CD4-positive, alpha-beta T cell treated with Interleukin-1 beta for 1 hour (primary cell): ENCODE measurements at places on chromosomes 5 and 9.

DNA sequence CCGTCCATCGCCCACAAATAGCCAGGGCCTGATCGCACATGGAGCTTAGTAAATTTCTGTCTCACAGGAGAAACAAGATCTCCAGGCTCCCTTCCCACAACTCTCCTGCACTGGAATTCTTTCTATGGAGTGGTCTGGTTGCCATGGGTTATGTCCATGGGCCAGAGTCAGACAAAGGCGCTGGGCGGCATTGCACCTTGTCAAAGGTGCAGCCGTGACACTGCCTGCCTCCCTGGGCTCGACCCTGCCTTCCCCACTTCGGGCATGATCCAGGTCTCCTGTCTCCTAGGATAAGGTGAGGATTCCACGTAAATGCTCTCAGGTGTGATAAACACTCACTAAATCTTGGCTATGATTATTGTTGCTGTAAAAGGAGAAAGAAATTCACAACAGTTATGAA lies 130.0 kb downstream of the ADAMTS16 start:
- DNase-seq: no peak

DNA sequence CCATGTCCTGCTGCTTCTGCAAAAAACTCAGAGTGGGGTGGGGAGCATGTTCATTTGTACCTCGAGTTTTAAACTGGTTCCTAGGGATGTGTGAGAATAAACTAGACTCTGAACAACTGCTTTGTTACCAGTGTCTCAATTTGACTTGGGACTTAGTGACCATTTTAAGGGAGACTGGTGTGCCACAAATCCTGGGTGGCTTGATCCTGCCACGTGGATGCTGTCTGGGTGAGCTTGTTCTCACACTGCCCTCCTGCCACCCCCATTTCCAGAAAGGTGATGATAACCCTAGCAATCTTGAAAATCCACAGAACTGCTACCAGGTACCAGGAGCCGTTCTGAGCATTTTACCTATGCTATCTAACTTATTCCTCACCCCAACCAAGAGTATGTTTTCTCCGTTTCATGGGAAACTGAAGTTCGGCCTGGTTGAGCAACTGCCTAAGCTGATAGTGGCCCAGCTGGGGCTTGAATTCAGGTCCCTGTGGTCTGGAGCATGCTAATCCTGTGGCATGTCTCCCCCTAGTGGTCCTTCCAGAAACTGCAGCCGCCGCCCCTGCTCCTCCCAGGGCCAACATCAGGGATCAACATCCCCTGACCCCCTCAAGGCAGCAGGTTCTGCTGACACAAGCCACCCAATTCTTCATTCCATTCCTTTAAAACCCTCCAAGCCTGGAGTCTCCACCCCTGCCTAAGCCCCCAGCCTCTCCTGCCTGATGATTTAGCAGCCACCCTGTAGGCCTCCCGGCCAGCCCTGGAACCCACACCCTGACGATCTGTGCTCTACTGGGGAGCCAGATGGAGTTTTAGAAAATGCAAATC lies 2.8 kb downstream of the IL3 start:
- DNase-seq: peak; percentile 77

GRCh38 chr5:65184780-65185179 lies 296.9 kb downstream of the ADAMTS6 start:
- DNase-seq: no peak

DNA sequence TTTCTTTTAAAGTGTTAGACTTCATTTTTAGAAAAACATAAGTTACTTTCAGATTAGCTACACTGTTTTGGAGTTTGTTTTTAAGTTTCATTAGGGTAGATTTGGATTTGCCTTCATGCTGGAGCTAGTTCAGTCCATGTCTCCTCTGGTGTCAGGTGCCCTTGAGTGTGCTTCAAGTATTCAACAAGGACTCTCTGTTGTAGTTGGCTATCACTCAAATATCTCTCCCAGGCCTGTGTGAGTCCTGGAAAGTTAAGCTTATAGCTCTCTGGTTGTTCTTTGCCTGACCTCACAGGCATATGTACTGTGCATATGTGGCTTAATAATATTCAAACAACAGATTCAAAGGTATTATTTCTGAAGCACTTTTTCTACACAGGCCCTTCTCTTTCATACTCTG lies 45.4 kb downstream of the PTBP3 start:
- DNase-seq: no peak

DNA sequence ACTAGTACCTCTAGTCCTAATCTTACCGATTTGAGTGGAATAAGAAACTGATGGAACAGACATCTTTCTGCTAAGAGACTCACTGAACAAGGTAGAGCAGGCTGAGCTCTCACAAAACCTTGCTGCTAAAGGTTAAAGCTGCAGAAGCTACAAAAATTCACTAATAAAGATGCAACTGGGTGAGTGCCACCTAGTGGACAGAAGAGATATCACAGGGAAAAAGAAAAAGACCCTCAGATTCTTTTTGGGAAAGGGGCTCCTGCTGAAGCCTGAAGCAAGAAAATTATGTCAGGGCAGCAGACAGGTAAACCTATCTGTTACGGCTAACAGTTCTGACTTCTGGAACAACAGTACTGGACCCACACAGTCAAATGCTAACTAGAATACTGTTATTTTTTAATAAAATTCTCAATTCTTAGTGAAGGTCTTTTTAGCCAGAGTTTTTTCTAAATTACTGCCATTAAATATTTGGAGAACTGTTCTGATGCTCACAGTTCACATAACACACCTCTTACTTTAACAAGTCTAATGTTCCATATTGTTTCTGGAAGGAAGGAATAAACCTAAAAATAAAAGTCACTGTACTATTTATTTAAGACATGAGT lies 51.2 kb downstream of the DIAPH1 start:
- no peak for DNase-seq

- DNase-seq: no peak
These were observed 46.8 kb upstream of the KIAA1958 start for GRCh38 chr9:112439825-112440224.

DNA sequence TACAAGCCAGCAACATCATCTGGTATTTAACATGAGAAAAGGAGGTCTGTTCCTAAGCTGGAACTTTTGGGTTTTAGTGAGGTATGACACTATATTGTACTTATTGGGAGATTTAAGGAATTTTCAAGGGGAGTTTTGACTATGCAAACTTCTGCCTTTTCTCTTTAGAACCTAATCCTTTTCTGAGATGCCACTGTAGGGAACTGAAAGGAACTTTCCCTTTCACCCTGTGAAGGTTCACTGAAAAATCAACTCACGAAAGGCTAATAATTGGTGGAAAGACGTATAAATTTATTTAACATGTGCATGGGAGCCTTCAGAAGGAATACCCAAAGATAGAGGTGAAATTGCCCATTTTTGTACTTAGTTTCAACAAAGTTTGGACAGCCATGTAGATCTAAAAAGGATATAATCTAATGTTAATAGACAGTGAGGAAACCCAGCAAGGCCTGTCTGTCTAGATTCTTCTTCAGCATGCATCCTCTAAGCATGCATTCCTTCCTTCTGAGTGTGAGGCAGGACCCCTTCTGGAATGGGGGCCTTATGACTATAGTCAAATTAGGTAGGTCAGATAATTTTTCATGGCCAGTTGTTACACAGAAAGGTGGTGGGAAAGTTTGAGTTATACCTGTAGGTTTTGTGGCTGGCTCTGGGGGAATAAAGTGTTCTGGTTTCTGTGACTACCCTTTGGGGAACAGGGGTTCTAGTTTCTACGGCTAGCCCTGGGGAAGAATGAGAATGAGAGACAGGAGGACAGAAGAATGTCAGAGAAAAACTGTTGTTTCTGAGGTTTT lies 200.3 kb downstream of the C9orf152 start:
- DNase-seq: no peak

DNA sequence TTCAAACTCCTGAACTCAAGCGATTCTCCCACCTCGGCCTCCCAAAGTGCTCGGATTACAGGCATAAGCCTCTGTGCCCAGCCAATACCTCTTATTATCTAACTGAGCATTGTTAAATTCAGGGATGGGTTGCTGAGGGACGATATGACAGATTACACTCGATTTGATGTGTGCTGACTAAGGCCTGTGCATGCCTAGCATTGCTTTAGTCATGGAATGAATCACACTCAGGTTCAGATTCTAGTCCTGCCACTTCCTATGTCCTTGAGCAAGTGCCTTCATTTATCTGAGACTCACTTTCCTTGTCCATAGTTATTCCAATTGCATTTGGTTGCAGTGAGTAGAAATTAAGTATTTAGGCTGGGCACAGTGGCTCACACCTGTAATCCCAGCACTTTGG lies 19.5 kb downstream of the THBS4 start:
- DNase-seq: no peak

GRCh38 chr9:81116340-81117137 lies 572.8 kb downstream of the TLE1 start:
- DNase-seq: no peak

GRCh38 chr5:75412111-75412990 lies 75.3 kb downstream of the HMGCR start:
- no peak for DNase-seq

DNA sequence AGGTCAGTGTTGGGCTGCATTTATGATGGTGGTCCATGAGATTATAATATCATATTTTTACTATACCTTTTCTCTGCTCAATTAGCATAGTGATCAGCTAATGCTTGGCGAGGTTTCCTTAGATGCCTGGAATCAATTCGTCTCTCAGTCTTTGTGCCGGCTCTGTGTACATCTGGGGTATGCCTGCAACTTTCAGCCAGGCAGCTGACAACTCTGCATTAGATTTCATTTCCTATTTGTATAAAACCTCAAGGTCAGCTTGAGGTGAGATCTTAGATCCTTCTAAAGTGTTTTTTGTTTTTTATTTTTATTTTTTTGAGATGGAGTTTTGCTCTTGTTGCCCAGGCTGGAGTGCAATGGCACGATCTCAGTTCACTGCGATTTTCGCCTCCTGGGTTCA lies 86.8 kb downstream of the MELK start:
- DNase-seq: no peak

- DNase-seq: no peak
These were observed 229.1 kb upstream of the TBCA start for GRCh38 chr5:78005021-78005785.

GRCh38 chr9:7456793-7457530 lies 342.6 kb downstream of the DMAC1 start:
- no peak for DNase-seq
